ENCODE measurements at places on chromosomes 5 and 9.

GRCh38 chr9:36941441-36941840 is 92.6 kb downstream of the PAX5 start:
- no peak for DNase-seq

DNA sequence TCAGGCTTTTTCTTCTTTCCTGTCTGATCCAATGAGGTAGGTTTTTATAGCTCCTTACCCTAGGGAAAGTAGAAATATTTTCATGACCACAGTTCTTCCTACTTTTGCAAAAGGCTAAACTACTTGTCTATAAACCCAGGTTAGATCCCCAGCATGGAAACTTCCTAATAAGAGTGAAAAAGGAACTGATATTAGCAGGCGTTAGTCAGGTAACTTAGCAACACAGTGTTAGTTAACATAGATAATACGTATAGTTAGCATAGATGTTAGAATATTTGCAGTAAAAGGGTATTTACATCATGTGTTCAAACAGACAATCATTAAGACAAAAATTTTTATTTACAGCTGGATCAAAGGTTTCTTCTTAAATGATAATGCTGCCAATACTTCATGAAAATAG is 162.9 kb upstream of the DAB2 start:
- no peak for DNase-seq

DNA sequence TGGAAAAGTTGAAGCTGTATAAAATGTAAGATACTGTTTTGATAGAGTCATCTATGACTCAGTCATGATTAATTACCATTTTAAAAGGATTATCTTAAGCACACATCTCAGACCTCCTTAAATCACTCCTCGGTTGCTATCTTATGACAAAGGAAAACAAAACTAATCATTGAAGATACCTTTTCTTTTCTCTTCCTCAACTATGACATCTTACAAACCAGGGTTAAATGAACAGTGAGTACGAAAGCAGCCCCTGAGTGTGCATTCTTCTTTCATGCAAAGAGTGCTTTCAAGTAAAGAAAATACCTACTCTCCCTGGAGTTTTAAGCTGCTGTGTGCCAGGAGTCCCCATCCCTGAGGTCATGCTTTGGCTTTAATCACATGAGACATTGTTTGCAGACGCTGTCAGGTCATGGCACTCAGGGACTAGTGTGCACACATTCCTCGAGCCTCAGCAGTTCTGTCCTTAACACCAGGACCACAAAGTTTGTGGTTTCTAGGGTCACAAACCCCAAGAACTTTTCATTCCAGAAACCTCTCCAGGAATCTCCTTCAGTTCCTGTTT is 86.7 kb upstream of the ICE1 start:
- peak; percentile 59 for DNase-seq

DNA sequence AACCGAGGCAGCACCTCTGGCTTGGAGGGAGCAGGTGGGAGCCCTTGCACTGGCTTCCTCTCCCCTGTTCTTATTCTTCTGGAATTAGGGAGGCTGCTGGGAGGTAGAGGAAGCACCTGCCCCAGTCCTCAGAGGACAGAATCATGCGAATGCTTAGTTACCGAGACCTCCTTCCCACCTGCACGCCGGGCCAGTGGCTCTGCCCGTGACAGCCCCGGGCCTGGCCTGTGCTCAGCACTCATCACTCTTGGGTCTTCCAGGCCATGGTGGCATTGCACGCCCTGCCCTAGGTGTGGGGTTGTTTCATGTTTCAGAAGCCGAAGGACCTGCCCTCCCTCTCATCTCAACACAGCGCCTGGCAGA is 45.3 kb upstream of the NKD2 start:
- no peak for DNase-seq

- DNase-seq: no peak
These were observed 103.5 kb upstream of the PTCH1 start for GRCh38 chr9:95620314-95620713.

GRCh38 chr9:95726756-95727155 is 148.7 kb upstream of the ERCC6L2 start:
- peak; percentile 51 for DNase-seq
